NCI-H2081 treated with DMSO at 0.1 percent for 48 hours (cell line): ENCODE measurements at places on chromosomes 7 and 10.

DNA sequence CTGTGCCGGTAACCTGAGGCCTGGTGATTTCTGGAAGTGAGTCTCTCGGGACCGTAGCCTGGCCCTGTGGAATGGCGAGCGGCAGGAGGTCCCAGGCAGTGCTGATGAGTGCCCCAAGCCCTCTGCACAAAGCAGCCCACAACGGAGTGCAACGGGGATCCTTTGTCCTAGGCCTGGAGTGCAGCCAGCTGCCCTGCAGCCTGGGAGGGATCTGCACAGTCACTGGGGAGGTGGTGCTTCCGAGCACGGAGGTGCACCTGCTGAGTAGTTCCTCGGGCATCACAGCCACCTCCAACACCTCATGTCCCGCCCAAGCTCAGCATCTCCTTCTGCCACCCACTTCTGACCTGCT lies 162.8 kb upstream of the ZMIZ1 start:
- no peak for DNase-seq

- DNase-seq: no peak
Measured at GRCh38 chr10:122387572-122387971, 13.1 kb downstream of the PLEKHA1 start.

GRCh38 chr7:25959168-25959734 lies 192.7 kb upstream of the NFE2L3 start:
- DNase-seq: no peak

DNA sequence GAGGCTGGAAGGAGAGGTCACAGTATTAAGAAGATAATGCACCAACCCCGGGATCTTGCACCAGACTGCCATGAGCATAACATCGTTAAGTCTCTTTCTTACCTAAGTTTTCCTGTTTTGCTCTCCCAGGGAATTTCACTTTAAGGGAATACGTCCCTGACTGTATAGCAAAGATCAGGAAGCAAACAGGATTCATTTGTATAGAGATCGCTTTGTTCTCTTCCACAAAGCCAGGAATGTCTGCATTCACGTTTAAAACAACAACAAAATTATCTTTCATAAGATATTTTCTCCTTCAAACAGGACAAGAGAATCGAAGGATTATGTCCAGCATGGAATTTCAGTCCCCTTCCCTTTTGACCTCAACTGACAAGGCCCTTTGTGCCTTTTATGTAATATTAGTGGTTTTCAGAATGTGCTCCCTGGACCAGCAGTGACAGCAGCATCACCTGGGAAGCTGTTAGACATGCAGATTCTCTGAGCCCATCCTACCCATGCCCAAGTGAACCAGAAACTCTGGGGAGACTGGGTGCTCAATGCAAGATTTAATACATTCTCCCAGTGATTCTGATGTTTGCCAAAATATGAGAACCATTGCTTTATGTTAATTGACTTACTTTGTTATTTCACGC lies 286.3 kb downstream of the FGFR2 start:
- DNase-seq: no peak

- peak; percentile 5 for DNase-seq
Measured at GRCh38 chr10:21078410-21079329, 181.6 kb upstream of the NEBL start.

- no peak for DNase-seq
Measured at GRCh38 chr10:48801001-48801421, 116.3 kb downstream of the WDFY4 start.

- no peak for DNase-seq
Measured at GRCh38 chr7:99447943-99448342, 9.2 kb downstream of the CPSF4 start.

GRCh38 chr10:3396116-3396515 lies 223.5 kb upstream of the PITRM1 start:
- no peak for DNase-seq

GRCh38 chr7:17302575-17303142 lies 4.2 kb downstream of the AHR start:
- no peak for DNase-seq

GRCh38 chr7:94348142-94348541 lies 46.6 kb upstream of the COL1A2 start:
- no peak for DNase-seq

DNA sequence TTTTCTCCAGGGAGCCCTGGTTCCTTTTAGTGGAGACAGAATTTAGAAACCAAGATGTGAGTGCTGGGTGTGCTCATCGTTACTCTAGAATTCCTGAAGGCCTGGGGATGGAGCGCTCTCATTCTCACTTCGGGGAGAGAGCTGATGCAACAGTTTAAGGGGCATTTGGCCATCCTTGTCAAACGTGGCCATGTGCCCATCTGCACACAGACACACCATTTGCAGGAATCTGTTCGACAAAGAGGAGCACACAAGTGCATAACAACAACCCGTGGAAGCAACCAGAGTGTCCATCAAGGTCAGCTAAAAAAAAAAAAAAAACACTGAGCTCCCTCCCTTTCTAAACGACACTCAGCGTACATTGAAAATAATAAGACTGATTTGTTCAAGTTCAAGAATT lies 23.0 kb upstream of the RET start:
- DNase-seq: no peak
